ENCODE measurements at places on chromosomes 1 and 21.

- no peak for DNase-seq
Observed at GRCh38 chr1:239735111-239735510, 348.7 kb downstream of the CHRM3 start.

DNA sequence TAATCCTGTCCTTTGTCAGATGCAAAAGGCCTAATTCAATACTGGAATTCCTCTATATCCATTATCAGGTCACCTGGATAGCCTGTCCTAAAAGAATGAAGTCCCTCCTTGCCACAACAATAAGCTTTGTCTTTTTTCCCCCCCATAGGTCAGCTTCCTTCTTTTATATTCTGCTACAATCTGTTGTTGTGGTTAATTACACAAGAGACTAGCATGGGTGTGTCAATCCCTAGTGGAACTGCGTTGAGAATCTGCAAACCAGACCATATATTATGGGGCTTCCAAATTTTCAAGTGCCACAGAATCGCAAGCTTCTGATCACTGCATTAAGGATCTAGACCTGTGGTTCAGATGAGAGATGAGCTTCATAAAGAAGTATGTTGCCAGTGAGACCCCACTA, 349.6 kb downstream of the SMYD3 start:
- DNase-seq, result no peak

- no peak for DNase-seq
Observed at GRCh38 chr1:20903437-20903836, 116.3 kb upstream of the HP1BP3 start.

DNA sequence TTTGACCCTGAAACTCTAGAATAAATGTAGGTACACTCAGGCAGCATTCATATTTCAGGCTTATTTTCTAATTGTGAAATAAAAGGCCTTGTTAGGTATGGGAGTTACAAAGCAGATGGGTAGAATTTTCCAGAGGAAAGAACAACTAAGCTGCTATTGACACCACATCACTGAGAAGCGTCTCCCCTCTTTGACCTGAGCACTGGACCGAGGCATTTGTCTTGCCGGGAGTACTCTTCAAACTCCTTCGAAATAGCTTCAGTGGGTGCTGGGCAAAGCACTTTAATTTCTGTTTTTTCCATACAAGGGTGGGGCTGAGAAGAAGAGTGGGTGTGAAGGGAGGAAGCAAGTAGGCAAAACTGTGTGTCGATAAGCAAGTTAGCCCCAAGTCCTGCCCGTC, 36.4 kb downstream of the ABCA4 start:
- no peak for DNase-seq

DNA sequence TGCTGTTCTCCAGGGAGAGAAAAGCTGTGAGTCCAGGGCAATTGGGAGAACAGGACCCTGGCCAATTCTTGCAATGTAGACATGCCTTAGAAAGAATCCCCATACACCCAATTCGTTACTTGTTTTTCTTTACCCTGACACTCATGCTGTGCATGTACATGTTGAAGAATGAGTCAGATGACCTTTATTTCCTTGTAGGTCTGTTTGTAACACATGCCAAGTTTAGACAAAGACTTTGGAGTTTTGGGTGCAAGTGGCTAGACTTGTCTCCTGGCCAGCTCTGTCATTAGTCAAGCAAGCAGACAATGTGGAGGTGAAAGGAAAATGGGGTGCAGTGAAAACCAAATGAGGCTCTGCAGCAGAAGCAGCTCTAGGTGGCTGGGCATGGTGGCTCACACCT, 38.1 kb downstream of the GNPAT start:
- DNase-seq, result no peak

DNA sequence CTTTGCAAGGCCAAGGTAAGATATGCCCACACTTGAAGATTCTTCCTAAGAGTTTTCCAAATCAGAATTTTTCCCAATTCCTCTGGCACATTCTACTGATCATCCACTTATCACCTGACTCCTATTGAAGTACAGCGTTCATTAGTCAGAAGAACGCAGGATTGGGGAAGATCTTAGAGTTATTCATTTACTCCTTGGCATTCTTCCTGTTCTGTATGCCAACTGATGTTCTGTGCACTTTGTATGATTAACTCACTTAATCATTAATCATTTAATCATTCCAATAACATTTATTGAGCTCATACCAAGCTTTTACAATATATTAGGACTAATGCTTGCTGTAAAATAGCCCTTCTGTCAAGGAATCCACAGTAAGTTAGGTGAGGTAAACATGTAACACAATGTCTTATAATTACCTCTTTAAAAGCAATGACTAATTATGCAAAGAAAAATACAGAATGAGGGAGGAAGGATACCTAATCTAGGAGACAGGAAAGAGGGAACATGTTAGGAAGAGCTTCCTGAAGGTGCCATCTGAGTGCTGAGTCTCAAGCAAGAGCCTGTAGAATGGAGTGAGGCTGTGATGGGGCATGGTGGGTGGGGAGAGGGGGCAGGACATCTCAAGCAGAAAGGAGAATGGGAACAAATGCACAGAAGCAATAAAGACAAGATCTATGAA, 71.1 kb upstream of the DPT start:
- no peak for DNase-seq

- no peak for DNase-seq
Observed at GRCh38 chr1:38444770-38445442, 398.3 kb upstream of the POU3F1 start.

DNA sequence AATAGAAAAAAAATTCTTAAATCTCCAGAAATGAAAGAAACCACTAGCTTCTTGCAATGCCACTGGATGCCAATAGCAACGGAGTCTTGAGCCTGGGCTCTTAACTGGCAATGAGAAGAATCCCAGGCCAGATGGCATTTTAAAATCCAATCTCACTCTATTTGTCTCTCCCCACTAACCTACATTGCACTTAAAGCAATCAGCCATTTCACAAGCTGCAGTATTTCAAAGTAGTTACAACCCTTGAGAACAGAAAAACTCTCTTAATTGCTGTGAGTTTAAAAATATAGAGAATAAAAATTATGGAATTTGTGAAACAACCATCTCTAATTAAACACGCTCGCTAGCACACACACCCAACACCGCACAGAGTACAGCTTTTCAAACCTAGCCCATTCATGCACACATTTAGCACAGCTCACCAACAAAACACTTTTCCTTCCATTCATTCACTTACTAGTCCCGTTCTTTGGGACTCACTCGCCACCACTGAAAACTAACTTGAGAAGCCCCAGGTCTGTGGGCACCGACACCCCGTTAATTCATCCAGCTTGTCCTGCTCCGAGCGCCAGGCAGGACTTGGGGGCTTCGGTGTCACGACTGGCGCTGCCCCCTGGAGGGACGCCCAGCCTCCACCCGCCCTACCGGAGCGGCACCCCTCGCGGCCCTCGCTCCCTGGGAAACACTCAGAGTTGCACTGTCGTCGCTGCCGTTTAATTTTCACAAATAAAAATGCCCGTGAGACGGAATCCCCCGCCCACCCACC, 1.0 kb downstream of the DDAH1 start:
- DNase-seq, result no peak

DNA sequence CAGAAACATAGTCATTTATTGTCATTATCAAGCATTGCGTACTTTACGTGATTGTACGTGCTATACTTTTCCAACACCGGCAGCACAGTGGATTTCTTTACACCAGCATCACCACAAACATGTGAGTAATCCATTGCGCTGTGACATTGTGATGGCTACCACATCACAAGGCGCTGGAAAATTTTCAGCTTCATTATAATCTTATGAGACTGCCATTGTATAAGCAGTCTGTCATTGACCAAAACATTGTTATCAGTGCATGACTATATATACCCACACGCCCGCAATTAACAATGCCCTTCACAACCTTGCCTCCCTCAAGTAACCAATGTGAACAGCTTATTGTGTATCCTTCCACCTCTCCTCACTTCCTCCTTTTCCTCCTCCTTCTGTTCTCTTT, 137.6 kb downstream of the ZZZ3 start:
- DNase-seq, result no peak
